ENCODE measurements at places on chromosomes 5 and 9.
A peak's percentile ranks its signal among the peaks of the same experiment; 100 is the strongest.

- DNase-seq: peak; percentile 41
Measured at GRCh38 chr5:74201334-74202081, 439.0 kb downstream of the ENC1 start.

DNA sequence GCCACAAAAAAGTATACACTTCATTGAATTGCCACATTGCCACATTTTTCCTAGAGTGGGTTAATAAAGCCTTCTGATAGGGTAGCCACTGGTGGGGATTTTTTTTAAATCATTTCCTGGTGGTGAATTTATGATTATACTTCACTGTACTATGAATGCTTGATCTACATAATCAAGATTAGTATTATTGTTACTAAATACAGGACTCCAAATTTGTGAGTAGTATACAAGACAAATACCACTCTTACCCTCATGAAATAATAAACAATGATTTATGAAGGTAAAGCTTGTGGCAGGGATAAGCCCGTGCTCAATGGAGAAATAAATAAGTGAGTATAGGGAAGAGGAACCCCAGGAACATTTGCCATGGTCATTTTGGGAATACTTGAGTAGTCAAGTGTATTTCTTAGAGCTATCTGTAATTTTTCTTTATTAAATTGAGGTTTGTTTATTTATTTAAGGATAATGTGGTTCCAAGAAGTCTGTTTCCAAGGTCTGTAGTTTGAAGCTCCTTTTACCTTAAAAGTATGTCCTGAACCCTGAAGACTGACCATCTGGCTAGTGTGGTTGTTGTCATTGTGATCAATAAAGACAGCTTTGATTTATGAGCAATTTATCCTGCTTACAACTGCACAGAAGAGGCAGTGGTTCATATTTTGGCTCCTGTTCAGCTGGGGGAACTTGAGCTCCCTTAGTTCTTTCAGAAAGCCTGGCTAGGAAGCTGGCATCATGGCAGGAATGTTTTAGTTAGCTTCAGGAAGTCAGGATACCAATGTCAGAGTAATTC is 118.6 kb downstream of the ZSWIM6 start:
- DNase-seq: peak; percentile 53

DNA sequence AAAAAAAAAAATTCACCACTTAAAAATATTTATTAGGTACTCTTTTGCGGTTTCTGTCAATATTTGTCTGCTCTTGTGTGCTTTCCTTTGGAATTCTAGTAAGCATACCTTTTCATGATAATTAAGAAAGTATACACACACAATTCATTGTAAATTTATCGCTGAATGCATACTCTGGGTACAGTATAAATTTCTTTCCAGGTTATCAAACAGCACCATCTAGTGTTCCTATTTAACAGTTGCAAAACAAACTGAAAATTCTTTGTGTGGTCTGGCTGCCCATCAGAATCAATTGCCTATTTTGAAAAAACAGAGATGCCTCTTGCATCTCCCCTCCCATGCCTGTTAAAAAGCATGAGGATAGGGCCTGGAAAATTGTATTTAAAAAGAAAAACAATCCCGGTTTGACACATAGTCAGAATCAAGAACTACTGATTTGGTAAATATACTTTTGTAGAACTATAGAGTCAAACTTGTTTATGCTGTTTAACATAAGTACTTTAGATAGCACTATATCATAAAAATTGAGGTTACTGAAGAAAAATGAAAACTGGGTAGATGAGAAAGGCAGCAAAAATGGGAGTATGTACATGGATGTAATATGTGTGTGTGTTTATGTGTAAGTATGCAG is 16.2 kb downstream of the PGGT1B start:
- peak; percentile 55 for DNase-seq

GRCh38 chr9:1461812-1462211 is 411.7 kb downstream of the DMRT2 start:
- DNase-seq: no peak

DNA sequence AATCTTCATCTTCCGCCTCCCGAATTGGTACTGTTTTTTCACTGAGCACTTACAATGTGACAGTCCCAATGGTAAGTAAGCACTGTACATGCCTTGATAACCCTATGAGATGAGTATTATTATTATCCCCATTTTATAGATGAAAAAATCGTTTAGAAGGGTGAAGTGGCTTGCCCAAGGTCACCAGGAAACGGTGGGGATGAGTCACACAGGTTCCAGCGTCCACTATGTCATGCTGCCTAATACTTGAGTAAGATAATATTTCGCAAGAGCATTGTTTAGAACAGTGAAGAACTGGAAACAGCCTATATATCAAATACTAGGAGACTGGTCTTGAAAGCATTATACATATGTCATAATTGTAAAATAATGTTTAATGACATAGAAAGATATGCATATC is 12.9 kb downstream of the HAND1 start:
- peak; percentile 76 for DNase-seq

DNA sequence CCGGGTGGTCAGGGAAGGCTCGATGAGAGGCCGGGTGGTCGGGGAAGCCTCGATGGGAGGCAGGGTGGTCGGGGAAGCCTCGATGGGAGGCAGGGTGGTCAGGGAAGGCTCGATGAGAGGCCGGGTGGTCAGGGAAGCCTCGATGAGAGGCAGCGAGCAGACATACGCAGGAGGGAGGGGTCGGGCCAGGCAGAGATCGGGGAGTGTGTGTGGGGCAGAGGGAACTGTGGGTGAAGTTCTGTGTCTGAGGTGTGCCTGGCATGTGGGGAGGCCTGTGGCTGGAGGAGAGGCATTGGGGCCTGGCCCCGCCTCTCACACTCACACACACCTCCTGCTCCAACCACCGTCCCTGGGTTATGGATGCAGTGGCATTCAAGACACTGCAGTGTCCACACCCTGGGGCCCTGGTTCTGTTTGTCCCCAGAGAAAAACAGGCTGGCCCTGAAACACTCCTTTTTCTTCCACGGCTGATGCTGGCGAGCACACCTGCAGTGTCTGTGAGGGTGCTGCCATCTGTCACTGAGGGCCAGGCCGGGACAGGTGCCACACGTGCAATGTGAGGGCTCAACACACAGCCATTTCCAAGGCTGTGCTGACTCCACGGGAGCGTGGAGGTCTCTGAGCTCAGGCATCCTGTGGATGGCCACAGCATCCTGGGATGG is 6.5 kb upstream of the PLEKHG4B start:
- DNase-seq: no peak

DNA sequence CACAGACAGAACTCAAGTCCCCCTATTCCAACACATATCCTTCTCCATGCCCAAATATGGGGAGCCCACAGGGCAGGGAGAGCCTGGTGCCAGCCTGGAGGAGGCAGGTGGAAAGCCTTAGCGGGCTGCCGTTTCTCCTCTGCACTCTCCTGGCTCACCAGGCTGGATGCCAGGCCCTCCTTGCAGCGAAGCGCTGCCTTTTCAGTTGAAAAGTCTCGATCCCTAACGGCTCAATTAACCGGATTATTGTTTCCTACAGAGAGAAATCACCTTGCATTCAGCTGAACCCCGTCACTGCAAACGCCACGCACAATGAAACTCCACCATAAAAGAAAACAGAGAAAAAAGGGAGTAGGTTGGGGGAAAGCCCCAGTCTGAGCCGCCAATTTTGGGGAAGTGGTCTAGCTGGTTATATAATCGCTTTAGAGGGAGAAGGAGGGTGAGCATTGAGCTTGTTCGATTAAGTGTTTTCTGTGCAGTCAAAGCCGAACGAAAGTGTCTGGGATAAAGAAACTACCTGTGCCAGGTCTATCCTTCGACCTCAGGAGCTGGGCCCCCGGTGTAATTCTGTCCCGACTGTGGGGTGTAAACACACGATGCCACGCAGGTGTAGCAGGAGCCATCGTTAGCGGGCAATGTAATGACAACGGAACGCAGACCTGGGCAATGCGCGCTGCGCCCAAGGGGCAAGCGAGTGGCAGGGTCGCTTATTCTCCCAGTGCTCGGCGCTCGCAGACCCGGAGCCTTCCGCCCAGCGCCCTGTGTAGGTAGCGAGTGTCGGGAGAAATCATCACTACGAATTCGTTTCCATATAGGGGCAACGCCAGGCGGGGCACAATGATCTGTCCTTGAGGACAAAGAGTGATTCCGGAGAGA is 3.8 kb downstream of the BARHL1 start:
- DNase-seq: no peak

GRCh38 chr5:109997161-109997560 is 307.4 kb downstream of the MAN2A1 start:
- DNase-seq: no peak

DNA sequence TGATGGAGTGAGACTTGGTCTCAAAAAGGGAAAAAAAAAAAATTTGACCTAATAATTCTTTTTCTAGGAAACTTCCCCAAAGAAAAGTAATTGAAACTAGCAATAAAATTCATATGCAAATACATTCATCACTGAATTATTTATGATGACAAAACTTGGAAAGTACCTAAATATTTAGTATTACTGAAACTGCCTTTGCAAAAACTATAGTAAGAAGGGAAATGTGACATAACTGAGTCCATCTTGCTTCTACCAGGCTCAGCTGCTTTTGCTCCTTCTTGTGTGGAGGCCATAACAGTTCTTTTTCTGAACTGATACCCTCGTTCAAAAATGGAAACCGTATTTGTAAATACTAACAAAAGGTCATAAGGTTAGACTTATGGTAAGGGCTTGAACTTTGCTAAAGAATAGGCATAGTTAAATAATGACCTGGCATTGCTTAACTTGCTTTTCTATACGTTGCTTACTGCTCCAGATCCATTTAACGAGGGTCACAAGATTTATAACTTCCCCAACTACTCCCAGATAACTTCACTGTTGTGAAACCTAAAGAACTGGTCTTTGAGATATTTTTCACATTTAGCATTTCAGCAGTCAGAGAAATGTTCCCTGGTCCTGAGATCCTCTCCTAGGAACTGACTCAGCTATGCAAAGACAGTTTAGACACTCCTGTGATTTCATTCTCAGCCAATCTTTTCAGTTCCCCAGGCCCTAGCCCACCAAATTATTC is 68.4 kb downstream of the CFAP95 start:
- DNase-seq: no peak

DNA sequence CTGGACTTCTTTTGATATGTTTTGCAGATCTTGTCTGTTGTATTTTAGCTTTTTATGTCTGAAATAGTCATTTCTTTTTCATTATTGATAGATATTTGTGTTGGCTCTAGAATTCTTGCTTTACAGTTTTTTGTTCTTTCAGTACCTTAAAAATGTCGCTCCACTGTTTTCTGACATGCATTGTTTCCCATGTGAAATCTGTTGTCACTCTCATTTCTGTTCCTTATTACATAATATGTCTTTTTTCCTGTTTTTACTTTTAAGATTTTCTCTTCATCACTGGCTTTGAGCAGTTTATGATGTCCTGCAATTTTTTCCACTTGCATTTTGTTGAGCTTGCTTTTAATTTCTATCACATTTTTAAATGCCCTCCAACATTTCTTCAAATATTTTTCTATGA is 270.4 kb upstream of the TARS1 start:
- DNase-seq: peak; percentile 24

DNA sequence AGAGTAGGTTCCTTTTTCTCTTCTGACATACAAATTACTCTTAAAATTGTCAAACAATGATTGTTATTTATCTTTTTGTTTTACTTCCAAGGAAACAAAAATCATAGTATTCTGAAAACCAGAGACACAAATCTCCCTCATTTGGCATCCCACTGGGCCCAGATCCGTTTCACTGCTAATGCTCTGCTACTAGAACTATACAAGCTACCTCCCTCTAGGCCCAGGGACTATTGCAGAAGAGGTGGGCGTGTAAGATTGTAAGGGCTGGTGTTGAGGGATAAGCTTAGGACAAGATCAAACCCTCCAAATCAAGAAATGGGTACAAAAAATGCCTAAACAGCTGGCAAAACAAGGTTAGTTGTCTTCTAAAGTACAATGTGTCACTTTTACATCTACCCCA is 928.9 kb upstream of the CDH10 start:
- no peak for DNase-seq

GRCh38 chr5:156295431-156295830 is 31.5 kb upstream of the SGCD start:
- no peak for DNase-seq

GRCh38 chr9:98324801-98325200 is 69.4 kb upstream of the TBC1D2 start:
- no peak for DNase-seq

DNA sequence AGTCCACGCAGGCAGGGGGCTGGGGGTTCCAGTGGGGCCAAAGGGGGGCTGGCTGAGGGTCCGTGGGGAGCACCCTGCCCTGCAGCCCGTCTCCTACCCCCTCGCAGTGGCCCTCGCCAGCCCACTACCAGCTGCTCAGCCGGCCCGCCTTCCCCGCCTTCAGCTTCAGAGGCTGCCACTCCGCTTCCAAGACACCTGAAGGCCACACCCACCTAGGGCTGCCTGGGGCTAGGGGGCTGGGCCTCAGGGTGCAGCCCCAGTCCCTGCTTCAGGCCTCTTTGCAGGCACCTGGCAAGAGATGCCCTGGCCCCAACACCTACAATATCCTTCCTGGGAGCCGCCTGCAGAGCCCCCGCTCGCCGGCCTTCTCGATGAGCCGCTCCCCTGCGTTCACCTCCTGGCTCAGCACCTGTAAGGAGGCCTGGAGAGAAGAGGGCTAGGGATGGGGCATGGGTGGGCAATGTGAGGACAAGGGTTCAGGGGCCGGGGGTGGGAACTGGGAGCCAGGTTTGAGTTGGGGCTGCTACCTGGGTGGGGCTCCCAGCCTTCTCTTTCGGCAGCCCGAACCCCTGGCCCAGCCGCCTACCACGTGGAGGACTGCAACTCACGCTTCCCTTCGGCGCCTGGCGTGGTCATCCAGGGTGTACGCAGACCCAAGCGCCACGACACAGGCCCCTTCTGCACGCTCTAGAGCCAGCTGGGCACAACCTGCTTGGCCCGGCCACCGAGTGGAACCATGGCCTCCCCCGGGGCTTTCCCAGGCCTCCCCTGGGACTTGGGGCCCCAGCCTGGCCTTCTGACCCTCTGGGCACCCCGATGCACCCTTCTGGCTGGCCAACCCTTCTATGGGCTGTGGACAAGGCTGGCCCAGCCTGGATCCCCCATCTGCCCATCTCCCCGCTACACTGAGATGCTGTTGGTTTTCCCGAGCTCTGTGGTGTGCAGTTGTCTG is 1.7 kb downstream of the STPG3 start:
- DNase-seq: no peak

DNA sequence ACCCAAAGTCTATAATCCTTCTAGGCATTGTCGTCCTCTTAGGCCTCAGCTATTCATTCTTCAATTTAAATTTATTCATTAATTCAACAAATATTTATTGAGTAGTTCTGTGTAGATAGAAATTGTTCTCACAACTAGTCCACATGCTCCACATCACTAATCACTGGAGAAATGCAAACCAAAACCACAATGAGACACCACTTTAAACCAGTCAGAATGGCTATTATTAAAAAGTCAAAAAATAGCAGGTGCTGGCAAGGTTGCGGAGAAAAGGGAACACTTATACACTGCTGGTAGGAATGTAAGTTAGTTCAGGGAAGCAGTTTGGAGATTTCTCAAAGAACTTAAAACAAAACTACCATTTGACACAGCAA is 51.1 kb upstream of the TNFSF15 start:
- DNase-seq: no peak

DNA sequence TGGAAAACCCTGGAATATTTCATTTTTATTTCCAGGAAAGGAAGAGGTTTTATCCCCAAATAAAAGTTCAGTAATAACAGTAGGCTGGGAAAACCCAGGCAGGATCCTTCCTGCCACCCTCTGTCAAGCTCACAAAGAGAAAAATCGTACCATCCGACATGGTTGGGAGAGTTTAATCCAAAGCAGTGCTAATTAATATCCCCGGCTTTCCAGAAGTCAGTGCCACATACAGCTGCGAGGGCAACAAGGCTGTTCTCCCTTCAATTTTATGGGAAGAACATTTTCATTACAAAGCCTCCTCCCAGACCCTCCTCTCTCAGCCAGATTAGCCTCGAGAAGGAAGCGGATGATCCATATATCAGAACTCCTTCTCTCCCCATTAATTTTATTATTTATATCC is 95.5 kb downstream of the PAX5 start:
- DNase-seq: no peak

- no peak for DNase-seq
Measured at GRCh38 chr5:10904862-10905432, 143.9 kb upstream of the DAP start.
